Neural progenitor cell (in vitro differentiated cells): ENCODE measurements at places on chromosomes 4 and X. TPM values are rescaled to one million over a fixed set of nuclear protein-coding genes. Genes with fewer than 3 reads are reported as not detected.

The BMPR1B gene
- 1.4 and 2.7 TPM in 2 replicates for total RNA-seq

DNA sequence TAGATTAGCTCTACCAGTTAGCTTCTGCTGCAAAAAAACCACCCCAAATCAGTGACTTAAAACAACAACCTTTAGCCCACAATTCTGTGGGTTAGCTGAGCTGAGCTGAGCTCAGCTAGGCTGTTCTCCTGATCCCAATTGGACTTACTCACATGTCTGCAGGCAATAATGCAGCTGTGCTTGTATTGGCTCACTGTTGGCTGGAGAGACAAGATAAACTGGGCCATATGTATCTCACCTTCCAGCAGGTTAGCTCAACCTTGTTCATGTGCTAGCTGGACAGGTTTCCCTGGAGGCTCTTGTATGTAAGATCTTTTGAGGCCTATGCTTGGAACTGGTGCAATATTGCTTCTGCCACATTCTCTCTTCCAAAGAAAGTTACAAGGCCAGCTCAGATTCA, 261.5 kb upstream of the ADGRL3 start:
- no peaks in the 10 kb centered on the region for H3K4me1 ChIP-seq
- no peak overlapping the region for H3K27ac ChIP-seq
- no peaks in the 10 kb centered on the region for H3K27me3 ChIP-seq
- H3K4me3 ChIP-seq: no peak overlapping the region

DNA sequence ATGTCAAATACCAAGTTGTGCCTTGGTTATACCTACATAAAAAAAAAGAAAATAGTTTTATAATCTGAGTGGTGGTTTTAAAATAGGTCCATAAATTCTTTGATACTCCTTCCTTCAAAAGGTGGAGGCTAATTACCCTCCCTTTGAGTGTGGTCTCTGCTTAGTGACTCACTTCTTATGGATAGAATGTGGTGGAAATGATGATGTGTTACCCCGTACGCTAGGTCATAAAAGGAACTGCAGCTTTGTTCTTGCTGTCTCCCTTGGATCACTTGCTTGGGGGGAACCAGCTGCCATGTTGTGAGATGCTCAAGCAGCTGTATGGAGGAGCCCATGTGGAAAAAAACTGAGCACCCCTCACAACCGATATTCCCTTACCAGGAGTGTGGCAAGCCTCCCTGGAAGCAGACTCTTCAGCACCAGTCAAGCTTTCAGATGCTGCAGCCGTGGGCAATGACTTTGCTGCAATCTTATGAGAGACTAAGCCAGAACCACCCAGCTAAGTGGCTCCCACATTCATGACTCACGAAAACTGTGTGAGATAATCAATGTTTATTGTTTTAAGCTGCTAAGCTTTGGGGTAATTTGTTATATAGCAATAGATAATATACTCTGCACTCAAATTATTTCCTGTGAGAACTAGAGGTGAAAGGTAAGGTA, 195.0 kb upstream of the GATB start:
- no peak overlapping the region for H3K4me3 ChIP-seq
- no peak for DNase-seq
- no peak overlapping the region for H3K27ac ChIP-seq
- peaks cover 14% of the 10 kb centered on the region for H3K4me1 ChIP-seq

- H3K27me3 ChIP-seq: no peaks in the 10 kb centered on the region
- no peak overlapping the region for H3K27ac ChIP-seq
- no peak overlapping the region for H3K4me3 ChIP-seq
- no peak for DNase-seq
Observed at GRCh38 chrX:22575161-22575845, 302.6 kb downstream of the CBLL2 start.

The TKTL2 gene
- 0.06 TPM in 1 of 2 replicates, not detected in the other for total RNA-seq

The TTC29 gene
- total RNA-seq: 0.09 and 0.15 TPM in 2 replicates

- no peaks in the 10 kb centered on the region for H3K27me3 ChIP-seq
- no peak overlapping the region for H3K27ac ChIP-seq
- H3K36me3 ChIP-seq: no peaks in the 10 kb centered on the region
- H3K4me3 ChIP-seq: no peak overlapping the region
- peaks cover 6% of the 10 kb centered on the region for H3K4me1 ChIP-seq
- DNase-seq: no peak
Observed at GRCh38 chrX:69028006-69028760, 137.1 kb downstream of the PJA1 start.

The HSFX2 gene
- total RNA-seq: 0.56 and 0.77 TPM in 2 replicates

DNA sequence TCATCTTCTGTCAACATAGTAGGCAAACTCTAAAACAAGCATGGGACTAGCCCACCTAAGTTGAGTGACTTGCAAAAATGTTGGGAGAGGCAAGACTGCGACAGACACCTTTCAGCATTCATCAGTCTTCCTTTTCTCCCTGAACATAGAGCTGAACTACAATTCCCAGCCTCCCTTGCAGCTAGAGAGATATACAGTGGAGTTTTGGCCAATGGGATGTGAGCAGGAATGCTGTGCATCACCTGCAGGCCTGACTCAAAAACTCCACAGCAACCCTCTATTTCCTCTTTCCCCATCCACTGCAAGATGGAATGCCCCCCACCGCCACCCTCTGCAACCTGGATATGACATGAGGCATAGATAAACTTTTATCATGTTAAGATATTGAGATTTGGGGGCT, 66.5 kb downstream of the PDHA1 start:
- H3K27me3 ChIP-seq: no peaks in the 10 kb centered on the region
- no peak for DNase-seq

The PIM2 gene
- total RNA-seq: 14.7 and 16.6 TPM in 2 replicates

GRCh38 chrX:115339441-115340025, 50.0 kb downstream of the LUZP4 start:
- no peaks in the 10 kb centered on the region for H3K27me3 ChIP-seq
- peaks cover 8% of the 10 kb centered on the region for H3K4me1 ChIP-seq
- H3K4me3 ChIP-seq: no peak overlapping the region
- no peak overlapping the region for H3K27ac ChIP-seq
- DNase-seq: no peak

GRCh38 chr4:121243485-121243884, 79.4 kb upstream of the TNIP3 start:
- H3K4me3 ChIP-seq: no peak overlapping the region
- no peaks in the 10 kb centered on the region for H3K4me1 ChIP-seq
- DNase-seq: no peak
- no peak overlapping the region for H3K27ac ChIP-seq

The P2RY4 gene
- total RNA-seq: 0.28 TPM in 1 of 2 replicates, not detected in the other

The ZNF630 gene
- 2.1 and 2.4 TPM in 2 replicates for total RNA-seq

GRCh38 chrX:133935076-133935475, 50.3 kb downstream of the GPC3 start:
- peaks cover 19% of the 10 kb centered on the region for H3K4me1 ChIP-seq
- peak overlapping the region; percentile 77 for H3K27ac ChIP-seq
- no peaks in the 10 kb centered on the region for H3K36me3 ChIP-seq
- peak; percentile 46 for DNase-seq

The SPANXN5 gene
- total RNA-seq: not detected in 2 replicates

GRCh38 chr4:85767649-85768048, 292.7 kb downstream of the ARHGAP24 start:
- no peak overlapping the region for H3K4me3 ChIP-seq
- H3K4me1 ChIP-seq: peaks cover 9% of the 10 kb centered on the region
- no peaks in the 10 kb centered on the region for H3K27me3 ChIP-seq
- no peaks in the 10 kb centered on the region for H3K36me3 ChIP-seq
- DNase-seq: no peak

DNA sequence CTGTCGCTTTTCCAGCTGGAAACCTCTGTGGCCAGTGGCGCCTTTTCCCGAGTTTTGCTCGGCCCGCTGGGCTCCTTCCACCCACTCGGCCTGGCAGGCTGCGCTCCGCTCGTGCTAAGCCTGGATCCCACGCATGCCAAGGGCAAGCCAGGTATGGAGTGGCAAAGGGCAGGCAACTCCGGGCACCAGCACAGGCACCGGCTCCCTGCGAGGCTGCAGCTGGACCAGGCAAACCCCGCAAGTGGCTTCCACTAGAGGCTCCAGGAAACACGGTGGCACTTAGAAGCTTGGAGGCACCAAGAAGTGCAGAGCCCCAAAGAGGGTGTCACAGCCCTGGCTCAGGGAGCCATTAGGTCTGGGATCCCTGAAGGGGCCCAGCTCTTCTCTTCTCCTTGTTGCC, 59.5 kb downstream of the PPA2 start:
- no peak overlapping the region for H3K4me3 ChIP-seq
- no peak for DNase-seq
- H3K4me1 ChIP-seq: no peaks in the 10 kb centered on the region
- no peaks in the 10 kb centered on the region for H3K27me3 ChIP-seq
- H3K27ac ChIP-seq: no peak overlapping the region

- DNase-seq: no peak
- peaks cover 14% of the 10 kb centered on the region for H3K4me1 ChIP-seq
- no peaks in the 10 kb centered on the region for H3K36me3 ChIP-seq
- no peak overlapping the region for H3K27ac ChIP-seq
Observed at GRCh38 chr4:138595171-138595570, 353.0 kb upstream of the SLC7A11 start.

DNA sequence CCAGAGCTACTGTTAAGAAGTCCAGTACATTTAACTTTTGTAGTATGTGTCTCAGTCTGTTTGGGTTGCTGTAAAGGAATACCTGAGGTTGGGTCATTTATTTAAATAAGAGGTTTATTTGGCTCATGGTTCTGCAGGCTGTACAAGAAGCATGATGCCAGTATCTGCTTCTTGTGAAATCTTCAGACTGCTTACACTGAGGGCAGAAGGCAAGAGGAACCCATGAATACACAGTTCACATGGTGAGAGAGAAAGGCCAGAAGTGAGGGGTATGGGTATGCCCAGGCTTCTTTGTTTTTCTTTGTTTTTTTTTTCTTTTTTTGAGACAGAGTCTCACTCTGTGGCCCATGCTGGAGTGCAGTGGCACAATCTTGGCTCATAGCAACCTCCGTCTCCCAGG, 6.0 kb upstream of the CISD2 start:
- H3K27me3 ChIP-seq: no peaks in the 10 kb centered on the region
- H3K4me3 ChIP-seq: no peak overlapping the region
- no peak for DNase-seq
- peaks cover 13% of the 10 kb centered on the region for H3K4me1 ChIP-seq
- no peak overlapping the region for H3K27ac ChIP-seq
- peaks cover 6% of the 10 kb centered on the region for H3K36me3 ChIP-seq

DNA sequence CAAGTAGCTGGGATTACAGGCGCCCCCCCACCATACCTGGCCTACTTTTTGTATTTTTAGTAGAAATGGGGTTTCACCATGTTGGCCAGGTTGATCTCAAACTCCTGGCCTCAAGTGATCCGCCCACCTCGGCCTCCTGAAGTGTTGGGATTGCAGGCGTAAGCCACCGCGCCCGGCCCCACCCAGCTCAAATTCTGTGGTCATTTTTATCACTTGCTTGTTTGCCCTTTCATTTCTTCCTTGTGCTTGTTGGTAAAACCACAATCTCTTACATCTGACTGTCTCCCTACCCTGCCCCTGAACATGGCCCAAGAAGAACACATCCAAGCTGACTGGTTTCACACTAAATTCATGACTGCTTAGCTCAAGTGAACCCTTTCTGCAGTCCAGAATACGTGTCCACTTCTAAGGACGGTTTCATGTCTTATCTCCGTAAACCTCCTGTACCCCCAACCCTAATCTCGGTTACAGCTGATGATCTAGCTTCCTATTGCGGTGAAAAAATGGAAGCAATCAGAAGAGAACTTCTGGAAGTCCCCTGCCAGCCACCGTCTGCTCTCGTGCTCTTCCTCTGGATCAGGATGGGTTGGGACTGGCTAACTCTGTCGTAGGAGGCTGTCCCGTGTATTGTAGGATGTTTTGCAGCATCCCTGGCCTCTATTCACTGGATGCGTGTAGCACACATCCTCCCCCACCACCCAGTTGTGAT, 5.4 kb upstream of the RS1 start:
- no peaks in the 10 kb centered on the region for H3K4me1 ChIP-seq
- DNase-seq: no peak
- no peak overlapping the region for H3K27ac ChIP-seq

GRCh38 chrX:48789366-48790220, 3.2 kb downstream of the GATA1 start:
- H3K27me3 ChIP-seq: no peaks in the 10 kb centered on the region
- DNase-seq: no peak
- H3K4me3 ChIP-seq: no peak overlapping the region
- H3K4me1 ChIP-seq: no peaks in the 10 kb centered on the region

GRCh38 chr4:38673130-38673978, 9.4 kb downstream of the KLF3 start:
- peak overlapping the region; percentile 78 for H3K27ac ChIP-seq
- H3K36me3 ChIP-seq: no peaks in the 10 kb centered on the region
- no peaks in the 10 kb centered on the region for H3K27me3 ChIP-seq
- H3K4me3 ChIP-seq: no peak overlapping the region
- peaks cover 67% of the 10 kb centered on the region for H3K4me1 ChIP-seq

The TLR2 gene
- total RNA-seq: 0.22 and 0.34 TPM in 2 replicates

The AGA gene
- 19.5 and 27.3 TPM in 2 replicates for total RNA-seq

GRCh38 chr4:36523182-36523581, 241.8 kb downstream of the DTHD1 start:
- peaks cover 8% of the 10 kb centered on the region for H3K4me1 ChIP-seq
- no peaks in the 10 kb centered on the region for H3K27me3 ChIP-seq
- no peak overlapping the region for H3K27ac ChIP-seq
- peak; percentile 50 for DNase-seq
- H3K4me3 ChIP-seq: no peak overlapping the region

GRCh38 chr4:111946800-111947199, 198.5 kb upstream of the FAM241A start:
- H3K27ac ChIP-seq: no peak overlapping the region
- no peak for DNase-seq
- H3K36me3 ChIP-seq: no peaks in the 10 kb centered on the region
- H3K4me1 ChIP-seq: no peaks in the 10 kb centered on the region
- H3K4me3 ChIP-seq: no peak overlapping the region
- no peaks in the 10 kb centered on the region for H3K27me3 ChIP-seq

GRCh38 chr4:128590034-128590740, 219.3 kb upstream of the JADE1 start:
- H3K36me3 ChIP-seq: no peaks in the 10 kb centered on the region
- DNase-seq: no peak
- H3K27me3 ChIP-seq: no peaks in the 10 kb centered on the region
- H3K27ac ChIP-seq: no peak overlapping the region
